ENCODE measurements at places on chromosomes 11 and 22. TPM values are rescaled to one million over a fixed set of nuclear protein-coding genes. Genes with fewer than 3 reads are reported as not detected.
A peak's percentile ranks its signal among the peaks of the same experiment; 100 is the strongest.

DNA sequence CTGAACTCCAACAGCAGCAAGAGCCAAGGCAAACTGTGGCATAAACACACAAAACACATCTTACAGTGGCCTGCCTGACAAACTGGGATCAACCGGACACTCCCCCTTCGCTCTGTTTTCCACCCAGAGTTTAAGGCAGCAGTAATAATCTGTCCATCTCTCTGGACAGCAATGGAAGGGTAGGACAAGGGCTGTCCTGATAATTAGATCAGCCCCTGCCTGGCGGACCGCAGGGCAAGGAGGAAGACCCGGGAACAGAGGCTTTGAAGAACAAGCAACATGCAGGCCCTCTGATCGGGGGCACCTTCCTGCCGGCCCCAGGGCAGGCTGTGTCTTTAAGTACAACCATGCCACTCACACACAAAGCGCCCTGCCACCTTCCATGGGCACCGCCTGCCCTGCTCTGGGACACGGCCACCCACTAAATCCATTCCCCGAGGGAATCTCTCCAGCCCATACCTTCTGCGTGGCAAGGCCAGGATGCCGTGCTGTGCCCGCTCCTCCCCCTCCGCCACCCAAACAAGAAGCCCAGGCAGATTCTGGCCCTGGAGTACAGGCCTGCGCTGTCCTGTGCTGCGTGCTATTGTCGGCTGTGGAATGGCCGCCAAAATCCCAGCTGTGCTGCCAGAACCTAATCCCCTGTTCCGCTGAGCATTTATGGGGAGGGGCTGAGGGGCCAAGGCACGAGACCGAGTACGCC is 38.8 kb downstream of the NUMA1 start:
- DNase-seq, result peak; percentile 76

GRCh38 chr11:3826721-3827120 is 14.0 kb downstream of the RHOG start:
- no peak for DNase-seq

- no peak for DNase-seq
Measured at GRCh38 chr11:45715418-45715817, 50.0 kb upstream of the CHST1 start.

NLRP14 gene
- total RNA-seq, result 0.09 TPM

C11orf16 gene
- total RNA-seq, result not detected

PTPRJ gene
- 15.5 TPM for total RNA-seq

GRCh38 chr22:26417406-26417805 is 11.7 kb upstream of the ASPHD2 start:
- DNase-seq, result no peak

DNA sequence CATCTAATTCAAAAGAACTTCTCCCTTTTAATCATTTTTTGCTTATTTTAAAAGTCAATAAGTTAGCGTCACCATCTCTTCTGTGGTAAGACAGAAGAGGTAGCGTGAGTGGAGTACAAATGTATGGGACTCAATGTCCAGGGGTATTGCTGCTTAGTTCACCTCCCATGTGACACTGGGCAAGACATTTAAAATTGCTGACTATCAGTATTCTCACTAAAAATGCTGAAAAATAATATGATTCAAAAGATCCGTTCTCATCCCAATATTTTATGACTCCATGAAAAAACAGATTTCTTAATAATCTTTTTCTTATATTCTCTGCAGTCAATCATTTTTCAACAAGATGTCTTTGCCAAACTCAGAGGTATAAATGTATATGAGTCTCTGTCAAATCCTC is 68.1 kb upstream of the LRRC4C start:
- DNase-seq, result no peak
